ENCODE measurements at places on chromosomes 12 and 14.

DNA sequence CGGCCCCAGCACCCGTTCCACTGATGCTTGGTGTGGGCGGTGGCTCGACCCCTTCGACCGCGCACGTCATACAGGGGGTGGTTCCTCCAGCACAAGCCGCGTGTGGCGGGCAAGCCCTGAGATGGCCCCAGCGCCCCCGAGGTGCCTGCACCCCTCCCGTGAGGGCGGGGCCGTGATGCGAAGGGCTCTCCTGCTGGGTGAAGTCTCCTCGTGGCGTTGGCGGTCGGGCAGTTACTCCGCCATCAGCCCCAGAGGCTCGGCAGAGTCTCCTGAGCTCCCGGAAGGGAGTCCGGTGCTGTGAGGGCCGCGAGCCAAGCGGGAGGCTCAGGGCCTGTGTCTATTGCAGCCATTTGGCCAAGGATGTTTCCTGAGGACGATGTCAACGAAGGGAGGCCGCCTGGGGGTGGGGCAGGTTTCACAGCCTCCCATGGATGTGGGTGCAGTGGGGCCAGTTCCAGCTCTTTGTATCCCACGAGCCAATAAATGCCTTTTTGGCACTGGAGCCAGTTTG, 78.1 kb upstream of the GALNT9 start:
- no peak for DNase-seq

DNA sequence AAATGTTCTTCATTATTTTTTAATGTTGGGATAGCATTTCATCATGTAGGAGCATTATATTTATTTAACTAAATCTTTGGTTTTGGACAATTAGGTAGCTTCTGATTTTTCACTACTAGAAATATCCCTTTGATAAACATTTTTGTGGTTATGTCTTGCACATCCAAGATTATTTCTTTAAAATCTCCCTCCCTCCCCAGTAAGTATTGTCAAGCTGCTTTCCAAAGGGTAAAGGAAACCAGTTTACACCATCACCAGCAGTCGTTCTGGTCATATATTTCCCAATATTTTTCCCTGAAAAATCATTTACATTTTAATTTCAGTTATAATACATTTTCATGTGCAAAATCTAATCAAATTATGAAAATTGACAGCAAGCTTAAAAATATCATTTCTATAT, 11.1 kb downstream of the CD69 start:
- no peak for DNase-seq

DNA sequence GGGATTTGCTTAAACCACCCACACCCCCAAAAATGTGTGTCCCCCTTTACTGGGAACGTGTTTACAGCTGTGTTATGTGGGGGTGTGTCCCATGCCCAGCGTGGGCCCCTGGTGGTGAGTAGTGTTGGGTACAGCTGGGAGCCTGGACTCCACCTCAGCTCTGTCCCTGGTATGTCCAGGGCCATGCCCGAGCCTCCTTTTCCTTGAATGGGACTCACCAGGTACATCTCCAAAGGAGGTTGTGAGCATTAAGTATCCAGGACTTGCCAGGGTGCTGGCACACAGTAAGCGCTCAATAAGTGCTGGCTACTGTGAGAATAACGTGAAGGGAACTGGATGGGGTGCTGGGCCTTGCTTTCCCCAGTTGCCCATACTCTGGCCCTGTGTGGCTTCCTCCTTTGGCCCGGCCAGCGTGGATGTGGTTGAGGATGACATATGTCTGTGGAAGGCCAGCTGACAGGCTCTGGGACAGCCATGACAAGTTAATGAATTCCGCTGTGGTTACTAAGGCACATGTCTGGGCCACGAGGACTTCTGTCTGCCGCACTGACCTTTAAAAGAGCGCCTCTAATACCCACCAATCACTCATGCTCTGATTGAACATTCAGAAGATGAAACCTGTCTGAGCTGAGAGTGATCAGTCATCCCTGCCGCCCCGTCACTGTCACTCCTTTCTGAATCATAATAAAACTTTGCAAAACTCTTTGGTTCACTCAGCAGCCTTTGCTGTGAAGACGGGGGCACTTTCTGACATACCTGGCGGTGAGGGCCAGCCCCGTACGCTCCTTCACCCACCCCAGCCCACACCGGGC, 74.7 kb downstream of the DIO3 start:
- no peak for DNase-seq

DNA sequence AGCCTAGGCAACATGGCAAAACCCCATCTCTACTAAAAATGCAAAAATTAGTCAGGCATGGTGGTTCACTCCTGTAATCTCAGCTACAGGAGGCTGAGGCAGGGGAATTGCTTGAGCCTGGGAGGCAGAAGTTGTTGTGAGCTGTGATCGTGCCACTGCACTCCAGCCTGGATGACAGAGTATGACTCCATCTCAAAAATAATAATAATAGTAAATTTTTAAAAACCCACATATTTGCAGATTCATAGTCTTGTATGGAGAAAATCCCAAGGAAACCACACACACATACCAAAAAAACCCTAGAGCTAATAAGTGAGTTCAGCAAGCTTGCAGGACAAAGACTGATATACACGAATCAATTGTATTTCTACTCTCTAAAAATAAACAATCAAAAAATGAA, 19.0 kb upstream of the MTHFD1 start:
- peak; percentile 9 for DNase-seq

GRCh38 chr14:77883131-77883846, 83.4 kb downstream of the ADCK1 start:
- DNase-seq = no peak
